ENCODE measurements at places on chromosomes 3 and 15.

GRCh38 chr3:133505813-133506212, 67.7 kb upstream of the CDV3 start:
- DNase-seq: no peak

GRCh38 chr3:135018149-135018923, 223.3 kb downstream of the EPHB1 start:
- no peak for DNase-seq

DNA sequence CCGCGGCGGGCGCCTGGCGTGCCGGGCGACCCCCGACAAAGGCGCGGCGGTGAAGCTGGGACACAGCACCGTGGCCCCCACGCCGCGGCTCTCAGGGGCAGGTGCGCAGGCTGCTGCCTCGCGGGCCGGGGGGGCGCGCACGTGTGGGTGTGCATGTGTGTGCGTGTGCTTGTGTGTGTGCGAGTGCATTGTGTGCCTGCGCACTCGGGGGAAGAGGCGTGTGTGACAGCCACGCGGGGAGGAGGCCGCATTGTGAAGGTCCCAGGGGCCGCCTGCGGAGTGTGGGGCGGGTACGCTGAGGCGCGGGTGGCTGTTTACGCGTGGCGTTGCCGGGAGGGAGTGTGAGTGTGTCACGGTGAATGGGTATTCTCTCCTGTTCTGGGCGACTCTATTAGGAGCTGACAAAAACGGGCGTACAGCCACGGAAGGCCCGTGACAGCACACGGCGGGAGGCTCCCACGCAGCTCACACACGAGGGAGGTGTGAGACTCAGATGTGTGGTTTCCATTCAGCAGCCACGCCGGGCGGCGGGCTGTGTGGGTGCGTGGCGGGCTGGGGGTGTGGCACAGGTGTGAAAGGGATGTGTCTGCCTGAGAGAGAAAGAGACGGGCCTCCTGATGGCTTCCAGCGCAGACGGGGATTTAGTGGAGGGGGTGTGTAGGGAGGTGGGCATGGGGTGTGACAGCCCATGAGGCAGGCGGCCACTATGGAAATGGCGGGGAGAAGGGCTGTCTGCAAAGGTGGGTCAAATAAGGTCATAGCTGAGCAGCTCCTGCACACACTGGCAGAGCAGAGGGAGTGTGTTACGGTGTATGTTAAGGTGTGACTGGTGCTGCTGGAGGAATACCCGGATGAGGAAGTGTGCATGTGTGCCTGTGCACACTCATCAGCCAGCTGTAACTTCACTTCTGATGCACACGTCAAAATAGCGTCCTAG, 750 bp downstream of the PODXL2 start:
- no peak for DNase-seq

DNA sequence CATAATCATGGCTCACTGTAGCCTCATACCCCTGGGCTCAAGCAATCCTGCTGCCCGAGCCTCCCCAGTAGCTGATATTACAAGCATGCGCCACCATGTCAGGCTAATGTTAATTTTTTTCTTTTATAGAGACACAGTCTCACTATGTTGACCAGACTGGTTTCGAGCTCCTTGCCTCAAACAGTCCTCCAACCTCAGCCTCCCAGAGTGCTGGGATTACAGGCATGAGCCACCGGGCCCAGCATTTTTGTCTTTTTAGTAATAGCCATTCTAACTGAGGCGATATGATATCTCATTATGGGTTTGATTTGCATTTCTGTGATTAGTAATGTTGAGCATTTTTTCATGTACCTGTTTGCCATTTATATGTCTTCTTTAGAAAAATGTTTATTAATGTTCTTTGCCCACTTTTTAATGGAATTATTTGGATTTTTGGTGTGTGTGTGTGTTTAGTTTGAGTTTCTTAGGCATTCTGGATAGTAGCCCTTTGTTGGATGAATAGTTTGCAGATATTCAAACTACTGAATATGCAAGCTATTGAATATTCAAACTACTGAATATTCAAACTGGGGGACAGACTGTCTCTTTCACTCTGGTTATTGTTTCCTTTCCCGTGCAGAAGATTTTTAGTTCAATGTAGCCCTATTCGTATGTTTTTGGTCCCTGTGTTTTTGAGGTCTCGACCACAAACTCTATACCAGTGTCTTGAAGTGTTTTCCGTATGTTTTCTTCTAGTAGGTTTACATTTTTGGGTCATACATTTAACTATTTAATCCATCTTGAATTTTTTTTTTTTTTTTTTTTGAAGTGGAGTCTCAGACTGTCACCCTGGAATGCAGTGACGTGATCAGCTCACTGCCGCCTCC, 39.2 kb downstream of the CCDC66 start:
- DNase-seq: no peak

DNA sequence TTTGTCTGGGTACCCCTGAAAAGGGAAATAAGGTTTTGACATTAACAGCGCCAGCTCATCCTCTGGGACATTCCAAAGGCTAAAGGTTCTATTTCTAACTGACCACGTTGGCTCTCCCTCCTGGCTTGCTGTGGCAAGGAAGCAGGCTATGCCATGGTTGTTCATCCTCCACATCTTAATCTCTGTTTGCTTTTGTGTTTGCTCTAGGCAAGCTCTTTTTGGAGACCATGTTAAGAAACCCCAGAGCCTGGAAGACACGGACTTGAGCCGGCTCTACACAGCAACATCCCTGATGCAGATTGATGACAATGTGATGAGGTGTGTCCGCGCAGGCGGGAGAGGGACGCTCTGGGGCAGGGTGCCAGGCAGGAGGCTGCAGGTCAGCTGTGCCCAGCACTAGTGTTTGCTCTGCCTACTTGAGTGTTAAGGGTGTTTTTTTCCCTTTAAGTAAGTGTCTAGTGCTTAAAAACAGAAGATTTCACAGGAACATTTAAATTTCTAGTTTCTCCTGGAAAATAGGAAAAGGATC, 33.3 kb downstream of the RLBP1 start:
- DNase-seq: no peak

DNA sequence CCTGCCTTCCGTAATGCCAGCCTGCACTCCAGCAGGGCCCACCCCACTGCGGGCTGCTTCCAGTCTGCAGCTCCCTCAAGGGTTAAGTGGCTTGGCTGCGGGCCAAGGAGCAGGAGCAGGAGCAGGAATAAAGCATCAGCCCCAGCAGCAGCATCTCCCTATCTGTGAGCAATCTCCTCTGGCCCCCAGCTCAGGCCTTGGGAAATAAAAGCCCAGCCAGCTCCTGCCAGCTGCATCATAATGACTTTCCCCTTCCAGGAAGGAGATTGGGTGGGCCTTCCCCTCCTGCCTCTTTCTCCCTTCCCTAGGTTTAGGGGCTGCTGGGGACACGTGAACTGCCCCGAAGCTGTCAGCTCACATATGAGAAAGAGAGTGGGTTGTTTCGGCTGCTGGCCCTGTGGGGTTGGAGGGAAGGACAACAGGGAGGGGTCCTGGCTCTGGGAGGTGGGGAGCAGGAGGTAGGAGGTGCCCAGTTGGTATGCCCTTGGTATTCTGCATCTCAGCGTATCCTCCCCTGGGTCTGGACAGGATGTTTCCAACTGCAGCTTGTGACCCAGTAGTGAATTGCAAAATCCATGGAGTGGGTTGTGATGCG, 34.6 kb upstream of the FGD5 start:
- no peak for DNase-seq

DNA sequence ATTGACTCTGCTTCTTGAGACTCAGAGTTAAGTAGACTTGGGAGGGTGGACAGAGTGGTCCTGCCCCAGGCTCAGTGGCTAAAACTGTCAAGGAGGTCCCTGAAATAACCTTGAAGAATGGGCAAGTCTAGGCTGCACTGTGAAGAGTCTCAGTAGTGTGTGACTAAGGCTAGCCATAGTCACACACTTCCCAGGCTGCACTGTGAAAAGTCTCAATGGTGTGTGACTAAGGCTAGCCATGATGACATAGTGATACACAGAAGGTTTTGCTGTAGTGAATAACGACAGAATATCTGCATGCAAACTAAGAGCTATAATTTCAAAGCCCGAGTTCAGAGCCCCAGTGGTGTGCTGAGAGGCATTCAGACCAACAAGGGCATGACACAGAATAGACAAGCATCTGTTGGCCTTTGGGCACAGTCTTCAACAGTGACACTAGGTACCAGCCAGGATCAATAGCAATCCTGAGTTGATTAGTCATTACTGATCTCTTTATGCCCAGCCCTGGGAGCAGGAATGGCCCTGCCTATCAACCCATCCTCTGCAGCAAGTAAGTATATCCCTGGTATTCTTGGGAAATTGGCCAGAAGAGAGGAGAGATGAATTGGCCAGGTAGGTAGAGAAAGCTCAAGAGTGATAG, 72.4 kb upstream of the BBX start:
- DNase-seq: no peak

DNA sequence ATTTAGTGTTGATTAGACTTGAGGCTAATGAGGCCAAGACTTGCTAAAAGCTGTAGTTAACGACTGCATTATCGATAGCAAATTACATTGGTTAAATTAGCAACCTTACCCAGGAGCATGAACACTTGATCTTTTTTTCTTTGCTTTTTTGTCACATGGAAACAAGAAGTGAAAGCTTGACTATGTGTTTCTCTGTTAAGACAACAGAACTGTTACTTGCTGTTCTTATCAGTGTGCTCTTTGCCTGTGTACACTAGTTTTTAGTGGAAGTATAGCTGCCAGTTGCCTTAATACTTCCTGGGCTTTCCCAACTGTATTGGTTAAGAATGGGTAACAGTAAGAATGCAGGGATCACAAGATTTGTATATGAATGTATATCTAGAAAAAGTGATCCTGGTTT, 625.5 kb downstream of the NAALADL2 start:
- DNase-seq: no peak

- DNase-seq: no peak
These were observed 24.8 kb upstream of the RHO start for GRCh38 chr3:129503471-129504291.

GRCh38 chr3:134092208-134092701, 62.5 kb upstream of the SLCO2A1 start:
- no peak for DNase-seq

- DNase-seq: no peak
These were observed 74.8 kb upstream of the PRR23C start for GRCh38 chr3:139119331-139120025.

DNA sequence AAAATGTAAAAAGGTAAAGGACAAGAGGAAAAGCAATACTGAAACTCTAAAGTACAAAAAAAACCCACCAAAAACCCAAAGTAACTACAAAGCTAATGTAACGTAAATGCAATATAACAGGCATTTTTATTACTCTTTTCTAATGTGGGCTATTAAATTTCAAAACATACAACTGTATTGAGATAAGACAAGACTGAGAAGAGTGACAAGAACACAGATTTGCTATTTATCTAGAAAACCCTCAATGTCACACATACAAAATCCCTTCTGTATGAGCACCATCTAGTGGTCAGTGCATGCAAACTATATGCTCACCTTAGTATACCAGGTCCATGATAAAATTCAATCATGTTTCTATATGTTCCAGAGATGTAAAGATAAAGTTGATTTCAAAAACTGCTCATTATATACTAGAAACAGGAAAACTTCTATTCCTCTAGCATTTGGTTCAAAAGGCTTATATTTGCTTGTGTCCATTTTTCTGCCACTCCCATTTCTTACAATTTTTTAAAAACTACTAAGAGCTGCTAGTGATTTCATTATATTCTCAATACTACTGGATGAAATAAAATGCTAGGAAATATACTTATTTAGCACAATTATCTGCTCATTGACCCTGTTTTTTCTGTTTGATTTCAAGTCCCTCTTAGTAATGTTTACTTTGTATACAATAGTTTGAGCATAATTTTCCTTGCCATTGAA, 111.4 kb downstream of the DLG1 start:
- DNase-seq: no peak

DNA sequence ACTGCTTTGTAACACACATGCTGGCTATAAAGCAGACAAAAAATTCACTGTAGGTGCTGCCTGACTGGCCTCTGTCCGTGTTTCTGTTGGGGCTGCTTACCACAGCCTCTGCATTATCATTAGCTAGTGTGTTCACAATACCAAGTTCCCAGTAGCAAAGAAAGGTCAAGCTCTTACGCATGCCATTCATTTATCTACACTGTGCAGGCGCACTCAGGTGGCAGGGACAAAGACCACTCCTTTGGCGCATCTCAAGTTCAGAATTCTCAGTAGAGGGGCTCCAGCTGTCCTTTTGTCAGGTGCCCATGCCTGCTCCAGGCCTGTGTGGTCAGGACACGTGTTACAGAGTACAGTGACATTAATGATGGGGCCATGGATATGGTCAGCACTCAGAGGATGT, 22.3 kb downstream of the MLH1 start:
- DNase-seq: no peak

DNA sequence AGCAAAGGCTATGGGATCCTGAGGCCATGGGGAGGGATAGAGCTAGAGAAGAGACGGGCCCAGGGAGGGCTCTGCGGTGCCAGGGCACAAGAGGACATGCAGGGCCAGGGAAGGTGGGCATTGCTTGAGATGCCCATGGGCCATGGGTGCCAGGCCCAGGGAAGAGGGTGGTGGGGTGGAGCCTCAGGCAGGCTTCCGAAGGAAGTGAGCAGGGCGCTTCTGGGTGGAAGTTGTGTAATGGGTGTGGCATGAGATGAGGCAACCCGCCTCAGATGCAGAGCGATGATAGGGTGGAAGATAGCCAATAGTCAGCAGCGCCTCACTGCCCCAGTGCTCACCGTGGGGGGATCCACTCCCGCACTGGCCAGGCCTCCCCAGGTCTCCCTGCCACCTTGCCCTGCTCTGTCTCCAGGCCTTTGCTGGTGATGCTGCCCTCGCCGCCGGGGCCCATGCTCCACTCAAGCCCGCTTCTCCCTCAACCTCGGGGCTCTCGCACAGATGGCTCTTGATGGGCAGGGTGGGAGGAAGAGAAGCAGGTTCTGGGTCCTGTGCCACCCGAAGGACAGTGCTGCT, 51.4 kb downstream of the DNAJB8 start:
- no peak for DNase-seq
